Activated naive CD4-positive, alpha-beta T cell treated with Interleukin-2 at 50 U/mL for 16 hours (primary cell): ENCODE measurements at places on chromosomes 5 and 9.
A peak's percentile ranks its signal among the peaks of the same experiment; 100 is the strongest.

DNA sequence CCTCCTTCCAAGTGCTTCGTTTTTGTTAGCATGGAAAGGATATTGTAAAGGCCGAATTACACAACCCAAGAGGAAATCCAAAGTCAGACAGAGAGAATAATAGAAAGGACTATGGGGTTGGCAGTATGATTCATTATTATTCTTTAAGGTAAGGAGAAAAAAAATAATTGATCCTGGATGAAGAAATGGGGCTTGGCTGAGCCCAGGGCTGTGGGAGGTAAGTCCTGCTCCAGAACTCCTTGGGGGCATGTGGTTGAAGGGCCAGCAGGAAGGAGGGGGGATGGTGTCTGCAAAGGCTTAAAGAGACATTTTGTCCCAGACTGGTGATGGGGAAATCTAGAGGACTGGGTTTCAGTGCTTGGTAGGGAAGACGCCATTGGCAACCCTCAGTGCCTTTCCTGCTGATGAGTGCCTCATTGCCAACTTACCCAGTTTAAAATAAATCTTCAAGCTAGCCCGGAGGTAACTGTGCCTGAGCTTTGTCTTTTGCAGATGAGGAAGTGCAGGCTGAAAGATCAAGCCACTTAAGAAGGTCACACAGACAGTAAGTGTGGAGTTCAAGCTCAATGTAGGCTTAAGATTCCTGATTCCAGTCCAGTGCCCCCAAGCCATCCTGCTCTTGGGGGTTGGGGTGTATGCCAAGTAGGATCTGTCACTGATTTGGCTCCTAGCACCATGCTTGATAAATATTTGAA lies 30.2 kb downstream of the FOXI1 start:
- no peak for DNase-seq

- DNase-seq, result no peak
Observed at GRCh38 chr5:97549496-97549895, 366.4 kb upstream of the RIOK2 start.

- DNase-seq, result no peak
Observed at GRCh38 chr5:120528609-120529008, 64.5 kb downstream of the PRR16 start.

- no peak for DNase-seq
Observed at GRCh38 chr9:137112564-137113384, 1.8 kb downstream of the DPP7 start.

DNA sequence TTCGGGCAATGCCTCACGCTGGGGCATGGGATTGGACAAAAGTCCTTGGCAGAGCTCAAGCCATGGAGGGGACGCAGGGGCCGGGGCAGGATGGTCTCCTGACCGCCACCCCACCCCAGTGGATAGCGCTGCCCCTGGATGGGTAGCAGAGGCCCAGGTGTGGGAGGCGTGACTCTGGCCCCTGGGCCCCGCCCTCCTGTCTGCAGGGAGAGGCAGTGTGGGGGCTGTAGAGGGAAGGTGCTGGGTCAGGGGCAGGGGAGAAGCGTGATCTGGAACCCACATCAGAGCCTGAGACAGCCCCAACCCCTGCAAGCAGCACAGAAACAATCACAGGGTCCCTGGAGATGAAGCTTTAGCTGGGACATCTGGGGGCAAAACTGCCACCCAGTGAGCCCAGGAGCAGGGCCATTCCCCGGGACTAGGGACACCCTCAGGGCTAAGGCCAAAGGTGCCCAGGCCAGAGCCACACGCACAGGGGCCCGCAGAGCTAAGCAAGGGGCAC lies 36.2 kb downstream of the NACC2 start:
- no peak for DNase-seq

DNA sequence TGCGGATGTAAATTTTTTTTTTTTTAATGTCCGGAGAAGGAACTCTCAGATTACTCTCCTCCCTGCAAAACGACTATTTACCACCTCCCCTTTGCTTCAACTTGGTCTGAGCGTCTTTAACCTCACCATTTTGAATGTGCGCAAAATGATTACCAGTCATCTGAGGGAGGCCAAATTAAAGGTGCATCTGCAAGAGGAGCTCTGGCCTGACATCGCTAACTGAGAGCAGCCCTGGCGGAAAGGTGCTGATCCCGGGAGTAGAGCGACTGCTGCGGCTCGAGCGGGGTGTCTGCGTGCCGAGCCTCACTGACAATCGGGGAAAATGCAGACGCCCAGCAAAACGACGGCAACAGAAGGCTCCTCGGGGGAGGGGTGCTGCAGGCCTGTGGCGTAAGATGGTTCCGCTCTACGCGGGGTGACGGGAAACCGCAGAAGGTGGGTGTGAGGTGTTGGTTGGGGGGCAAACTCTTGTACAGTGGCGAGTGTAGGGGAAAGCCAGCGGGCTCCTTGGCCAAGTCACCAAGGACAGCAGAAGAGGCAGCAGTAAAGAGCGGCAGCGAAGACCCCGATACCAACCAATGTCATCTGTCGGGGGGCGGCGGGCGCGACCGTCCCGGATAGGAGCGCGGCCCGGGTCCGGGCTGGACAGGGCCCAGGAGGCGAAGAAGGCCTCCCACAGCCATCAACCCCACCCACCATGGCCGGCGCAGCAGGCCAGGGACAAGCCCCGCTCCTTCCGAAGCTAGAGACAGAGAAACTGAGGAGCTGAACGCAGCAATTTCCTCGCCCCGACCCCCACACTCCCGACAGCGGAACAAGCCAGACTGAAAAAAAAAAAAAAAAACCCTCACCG lies 557 bp downstream of the PJA2 start:
- peak; percentile 83 for DNase-seq

DNA sequence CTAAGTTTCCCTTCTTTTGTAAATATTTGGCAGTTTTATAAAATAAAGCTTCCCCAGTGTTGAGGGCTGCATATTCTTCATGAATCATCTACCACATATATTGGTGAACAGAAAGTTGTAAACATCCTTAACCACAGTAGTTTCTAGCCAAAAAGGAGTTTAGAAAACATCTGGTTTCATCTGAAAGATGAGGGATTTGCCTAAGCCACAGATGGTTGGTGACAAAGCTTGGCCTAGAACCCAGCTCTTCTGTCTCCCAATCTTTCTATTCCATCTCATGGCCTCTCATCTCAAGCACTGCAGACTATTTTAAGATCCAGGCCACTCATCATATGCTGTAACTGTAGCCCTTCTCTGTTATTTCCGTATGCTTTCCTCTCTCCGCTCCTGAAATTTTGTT lies 232.3 kb upstream of the TRPM3 start:
- DNase-seq, result no peak

DNA sequence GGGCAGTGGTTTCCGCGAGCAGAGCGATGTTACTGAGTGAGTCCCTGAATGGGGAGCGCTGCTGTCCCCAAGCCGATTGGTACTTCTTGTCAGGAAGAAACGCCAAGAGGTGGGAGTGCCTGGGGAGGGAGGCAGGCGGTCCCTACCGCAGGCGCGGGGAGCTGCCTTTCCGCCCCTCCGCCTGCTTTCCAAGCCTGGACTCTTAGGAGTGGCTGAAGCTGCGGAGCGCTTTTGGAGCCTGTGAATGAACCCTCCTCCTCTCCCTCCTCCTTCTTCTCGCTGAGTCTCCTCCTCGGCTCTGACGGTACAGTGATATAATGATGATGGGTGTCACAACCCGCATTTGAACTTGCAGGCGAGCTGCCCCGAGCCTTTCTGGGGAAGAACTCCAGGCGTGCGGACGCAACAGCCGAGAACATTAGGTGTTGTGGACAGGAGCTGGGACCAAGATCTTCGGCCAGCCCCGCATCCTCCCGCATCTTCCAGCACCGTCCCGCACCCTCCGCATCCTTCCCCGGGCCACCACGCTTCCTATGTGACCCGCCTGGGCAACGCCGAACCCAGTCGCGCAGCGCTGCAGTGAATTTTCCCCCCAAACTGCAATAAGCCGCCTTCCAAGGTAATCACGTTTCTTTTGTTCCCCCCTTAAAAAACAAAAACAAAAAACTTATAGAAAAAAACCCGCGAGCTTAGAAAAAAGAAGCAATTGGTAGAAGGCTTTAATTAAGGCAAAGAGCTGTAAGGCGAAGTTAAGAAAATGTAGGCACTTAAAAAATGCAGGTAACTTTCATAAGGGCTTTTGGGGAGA lies at the start of gene VCAN:
TSS of gene VCAN (plus strand) at position 340 of the 808 bp plus-strand sequence. CDS start 11,775 bp downstream, outside the sequence.
- no peak for DNase-seq
